ENCODE measurements at places on chromosomes 2 and 18.

GRCh38 chr18:13982126-13982525 lies 66.8 kb upstream of the MC2R start:
- DNase-seq = no peak

GRCh38 chr2:68103709-68104055 lies 40.9 kb upstream of the C1D start:
- DNase-seq = no peak

- DNase-seq = no peak
These were observed 262.9 kb upstream of the MAP2 start for GRCh38 chr2:209160800-209161588.

DNA sequence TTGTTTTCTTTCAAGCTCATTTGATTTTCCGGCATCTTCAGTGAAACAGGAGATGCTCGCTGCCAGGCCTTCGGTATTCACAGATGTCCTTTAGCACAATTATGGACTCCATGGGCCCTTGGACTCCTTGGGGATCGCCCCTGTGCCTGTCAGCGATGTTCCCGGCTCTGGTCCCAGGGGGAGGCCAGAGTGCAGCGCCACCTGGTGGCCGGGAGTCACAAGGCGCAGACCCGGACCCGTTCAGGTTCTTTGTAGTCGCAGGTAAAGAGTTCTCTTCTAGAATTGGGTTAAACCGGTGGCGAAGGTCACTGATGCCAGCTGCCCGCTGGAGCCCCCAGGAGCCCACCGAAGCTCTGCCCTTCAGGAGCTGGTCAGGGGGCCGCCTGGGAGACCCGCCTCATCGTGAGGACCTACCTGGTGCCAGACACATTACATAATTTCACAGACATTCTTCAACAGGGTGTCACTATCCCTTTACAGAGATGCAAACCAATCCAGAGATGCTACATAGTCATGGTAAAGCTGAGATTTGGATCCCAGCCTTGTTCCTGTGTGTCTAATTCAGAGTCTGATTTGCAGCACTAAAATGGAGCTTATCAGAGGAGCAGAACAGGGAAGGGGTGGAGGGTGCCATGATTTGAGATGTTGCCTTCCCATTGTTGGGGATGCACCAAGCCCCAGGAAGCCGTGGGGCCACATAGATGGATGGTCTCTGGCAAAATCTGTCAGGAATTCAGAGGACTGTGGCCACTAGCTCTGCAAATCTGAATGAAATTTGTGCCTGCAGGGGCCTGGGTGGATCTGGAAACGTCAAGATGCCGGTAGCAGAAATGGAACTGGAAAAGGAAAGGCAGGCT lies 6.0 kb upstream of the INPP5D start:
- DNase-seq = peak; percentile 76

DNA sequence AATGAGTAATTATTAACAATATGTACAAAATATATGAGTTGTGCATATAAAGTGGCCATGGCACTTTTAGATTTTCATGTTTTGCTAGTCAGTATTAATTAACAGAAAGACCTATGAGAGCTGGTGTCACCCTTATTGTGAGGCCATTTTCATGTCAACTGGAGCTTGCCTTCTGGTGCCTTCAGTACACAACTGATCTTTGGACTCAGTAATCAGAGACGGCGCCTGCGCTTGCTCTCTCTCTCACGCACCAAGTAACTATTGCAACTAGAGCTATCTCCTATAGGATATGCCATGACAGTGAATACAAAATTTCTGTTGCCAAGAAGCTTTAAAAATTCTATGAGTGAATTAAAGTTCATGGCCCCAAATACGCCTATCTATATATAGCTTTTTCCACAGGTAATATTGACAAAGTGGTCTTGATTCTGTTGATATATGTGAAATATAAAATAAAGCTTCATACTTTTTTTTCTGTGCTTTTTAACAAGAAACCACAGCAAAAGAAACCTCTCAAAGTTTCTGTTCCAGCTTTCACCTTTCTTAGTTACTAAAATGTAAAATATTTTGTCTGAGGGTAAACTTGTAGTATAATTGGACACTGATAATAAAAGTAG lies 2.9 kb downstream of the SERTAD2 start:
- no peak for DNase-seq

DNA sequence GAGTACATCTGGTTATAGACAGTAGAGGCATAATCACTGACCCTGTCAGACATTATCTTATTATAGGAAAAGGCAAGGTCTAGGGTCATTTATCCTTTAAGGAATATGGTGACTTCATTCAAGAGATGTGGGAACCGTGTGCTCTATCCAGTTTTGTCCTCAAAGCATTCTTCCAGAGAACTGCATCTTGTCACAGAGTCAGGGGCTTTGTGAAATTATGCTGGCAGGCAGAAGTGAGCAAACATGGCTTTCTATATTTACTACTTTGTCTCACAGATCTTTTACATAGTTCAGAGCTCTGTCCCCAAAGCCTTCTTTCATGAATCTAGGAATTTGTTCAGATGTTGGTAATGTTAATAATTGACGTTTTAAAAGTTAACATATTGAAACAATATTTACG lies 177.4 kb downstream of the ASXL3 start:
- no peak for DNase-seq

DNA sequence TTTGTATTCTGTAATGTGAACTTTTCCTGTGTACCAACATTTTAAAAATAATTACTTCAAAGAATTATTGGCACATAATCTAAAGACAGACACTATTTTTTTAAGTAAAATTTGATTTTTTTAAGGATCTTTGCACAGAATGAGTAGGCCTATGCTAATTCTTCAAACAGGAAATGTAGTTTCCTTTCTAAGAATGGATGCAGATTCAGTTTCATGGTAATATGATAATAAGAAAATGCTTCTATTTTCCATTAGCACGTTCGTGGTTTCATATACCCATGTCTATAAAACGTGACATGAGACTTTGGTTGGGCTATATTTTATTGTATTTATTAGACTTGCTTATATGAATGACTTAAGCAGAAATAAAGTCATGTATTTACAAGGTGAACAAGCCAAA lies 191.8 kb upstream of the RBBP8 start:
- no peak for DNase-seq

DNA sequence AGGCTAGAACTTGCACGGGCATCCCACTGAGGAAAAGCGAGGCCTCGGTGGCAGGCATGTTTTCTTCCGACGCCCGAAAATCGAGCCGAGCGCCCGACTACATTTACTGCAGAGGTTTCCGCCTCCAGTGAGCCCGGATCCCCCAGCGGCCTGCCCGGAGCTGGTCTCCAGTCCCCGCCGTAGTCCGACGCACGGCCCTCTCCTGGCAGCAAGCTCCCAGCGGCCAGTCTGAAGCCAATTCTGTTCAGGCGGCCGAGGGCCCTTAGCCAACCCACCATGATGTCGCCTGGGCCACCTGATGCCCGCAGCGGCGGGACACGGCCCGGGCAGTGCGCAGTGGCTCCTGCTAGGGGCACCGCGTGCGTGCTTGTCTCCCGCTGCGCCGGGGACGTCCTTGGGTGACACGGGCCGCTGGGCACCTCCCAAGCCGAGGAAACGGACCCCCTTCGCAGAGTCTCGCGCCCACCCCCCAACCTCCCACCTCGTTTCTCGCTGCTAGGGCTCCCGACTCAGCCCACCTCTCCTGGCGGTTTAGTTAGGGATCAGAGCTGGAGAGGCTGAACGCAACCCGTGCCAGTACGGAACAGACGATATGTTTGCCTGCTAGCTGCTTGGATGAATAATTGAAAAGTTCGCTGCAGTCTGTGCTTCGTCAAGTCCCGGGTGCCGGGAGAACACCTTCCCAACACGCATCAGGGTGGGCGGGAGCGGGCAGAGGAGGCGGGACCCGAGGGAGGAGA lies 5.3 kb downstream of the ONECUT2 start:
- DNase-seq = peak; percentile 23

- DNase-seq = no peak
These were observed 42.0 kb downstream of the SLC4A5 start for GRCh38 chr2:74301262-74301661.

DNA sequence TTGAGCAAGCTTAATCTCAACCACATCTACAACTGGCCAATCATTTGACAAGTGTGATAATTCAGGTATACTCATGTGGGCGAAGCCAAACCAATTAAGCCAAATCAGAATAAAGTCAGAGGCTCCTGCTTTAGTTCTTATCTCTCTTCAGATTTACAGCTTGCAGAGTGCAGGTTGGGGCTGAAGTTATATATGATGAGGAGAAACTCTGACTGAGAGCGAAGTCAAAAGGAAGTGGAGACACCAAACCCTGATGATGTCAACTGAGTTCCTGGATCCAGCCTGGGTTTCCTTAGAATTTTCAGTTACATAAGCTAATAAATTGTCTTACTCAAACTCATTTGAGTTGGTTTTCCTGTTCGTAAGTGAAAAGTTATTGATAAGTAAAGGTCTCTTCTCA lies 73.9 kb downstream of the ASXL2 start:
- no peak for DNase-seq

- no peak for DNase-seq
These were observed 51.8 kb downstream of the ACOXL start for GRCh38 chr2:110784047-110784631.

GRCh38 chr2:204691911-204692510 lies 146.7 kb downstream of the PARD3B start:
- DNase-seq = no peak

Data from B cell (primary cell).